T-helper 17 cell (primary cell): ENCODE measurements at places on chromosomes 1 and 21. TPM values are rescaled to one million over a fixed set of nuclear protein-coding genes. Genes with fewer than 3 reads are reported as not detected.

DNA sequence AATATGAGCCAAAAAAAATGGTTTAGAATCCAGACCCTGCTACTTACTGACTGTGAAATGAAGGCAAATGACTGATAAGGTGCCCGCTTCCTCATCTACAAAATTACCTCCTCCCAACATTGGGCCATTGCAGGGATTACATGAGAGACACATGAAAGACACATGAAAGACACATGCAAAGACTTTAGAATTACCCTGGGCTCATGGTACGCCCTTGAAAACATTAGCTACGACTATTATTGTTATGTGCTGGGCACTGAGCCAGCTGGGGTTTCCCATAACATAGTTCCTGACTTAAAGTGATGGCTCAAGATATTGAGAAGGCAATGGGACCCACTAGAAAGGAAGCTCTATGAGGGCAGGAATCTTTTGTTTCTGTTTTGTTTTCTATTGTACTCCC, 43.7 kb upstream of the KANK4 start:
- DNase-seq: no peak
- no peaks in the 10 kb centered on the region for H3K4me1 ChIP-seq
- H3K27me3 ChIP-seq: peaks cover 7% of the 10 kb centered on the region
- no peak overlapping the region for H3K27ac ChIP-seq
- no peak overlapping the region for H3K4me3 ChIP-seq

GBP7 gene
- total RNA-seq: not detected

DNA sequence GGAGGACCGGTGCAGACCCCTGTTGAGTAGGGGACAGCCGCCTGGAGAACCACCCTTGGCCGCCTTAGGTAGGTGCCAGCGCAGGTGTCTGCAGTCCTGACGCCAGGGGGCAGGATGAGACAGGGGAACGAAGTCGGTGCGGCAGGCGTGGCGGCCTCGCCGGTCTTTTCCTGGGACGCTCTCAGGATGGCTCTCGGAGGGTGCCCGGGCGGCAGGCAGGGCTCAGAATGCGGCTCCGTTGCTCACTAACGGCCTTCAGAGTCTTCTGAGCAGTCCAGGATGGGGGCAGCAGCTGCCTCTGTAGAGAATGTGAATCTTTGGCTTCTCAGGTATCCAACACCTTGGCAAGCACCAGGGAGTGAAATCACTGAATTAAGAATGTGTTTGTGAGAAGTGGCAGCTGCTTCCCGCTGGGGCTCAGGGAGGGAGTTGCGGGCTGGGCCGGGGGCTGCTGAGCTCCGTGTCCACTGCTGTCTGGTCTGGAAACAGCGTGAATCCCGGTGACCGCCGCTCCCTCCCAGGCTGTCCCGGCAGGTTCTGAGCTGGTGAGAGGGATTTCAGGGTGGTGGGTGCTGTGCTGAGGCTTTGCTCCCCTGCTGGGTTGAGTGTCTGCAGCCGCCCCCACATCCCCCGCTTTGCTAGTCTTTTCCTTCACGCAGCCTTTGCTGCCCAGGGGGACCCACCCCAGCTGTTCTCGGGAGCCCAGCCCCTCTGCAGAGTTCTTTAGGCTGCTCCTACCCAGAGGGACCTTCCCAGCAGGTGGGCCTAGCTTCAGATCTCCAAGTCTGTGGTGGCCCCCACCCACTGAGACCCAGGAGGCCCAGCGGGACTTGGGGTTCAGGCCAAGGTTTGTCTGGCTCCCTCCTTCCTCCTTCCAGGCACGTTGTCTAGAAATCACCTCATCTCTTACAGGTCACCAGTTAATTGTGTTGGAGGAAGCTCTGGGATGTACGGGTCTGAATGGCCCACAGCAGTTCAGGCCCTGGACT, 11.1 kb upstream of the C1orf174 start:
- no peak overlapping the region for H3K27ac ChIP-seq
- peak overlapping the region; percentile 45 for H3K4me3 ChIP-seq
- H3K27me3 ChIP-seq: peaks cover 6% of the 10 kb centered on the region
- H3K36me3 ChIP-seq: no peaks in the 10 kb centered on the region
- H3K4me1 ChIP-seq: peaks cover 5% of the 10 kb centered on the region
- peak; percentile 70 for DNase-seq

LCE1D gene
- total RNA-seq: not detected

- no peak overlapping the region for H3K4me3 ChIP-seq
- peaks cover 7% of the 10 kb centered on the region for H3K36me3 ChIP-seq
- H3K27me3 ChIP-seq: peaks cover 58% of the 10 kb centered on the region
- no peak overlapping the region for H3K27ac ChIP-seq
These were observed 3.4 kb downstream of the LACTBL1 start for GRCh38 chr1:22969304-22969709.

DNA sequence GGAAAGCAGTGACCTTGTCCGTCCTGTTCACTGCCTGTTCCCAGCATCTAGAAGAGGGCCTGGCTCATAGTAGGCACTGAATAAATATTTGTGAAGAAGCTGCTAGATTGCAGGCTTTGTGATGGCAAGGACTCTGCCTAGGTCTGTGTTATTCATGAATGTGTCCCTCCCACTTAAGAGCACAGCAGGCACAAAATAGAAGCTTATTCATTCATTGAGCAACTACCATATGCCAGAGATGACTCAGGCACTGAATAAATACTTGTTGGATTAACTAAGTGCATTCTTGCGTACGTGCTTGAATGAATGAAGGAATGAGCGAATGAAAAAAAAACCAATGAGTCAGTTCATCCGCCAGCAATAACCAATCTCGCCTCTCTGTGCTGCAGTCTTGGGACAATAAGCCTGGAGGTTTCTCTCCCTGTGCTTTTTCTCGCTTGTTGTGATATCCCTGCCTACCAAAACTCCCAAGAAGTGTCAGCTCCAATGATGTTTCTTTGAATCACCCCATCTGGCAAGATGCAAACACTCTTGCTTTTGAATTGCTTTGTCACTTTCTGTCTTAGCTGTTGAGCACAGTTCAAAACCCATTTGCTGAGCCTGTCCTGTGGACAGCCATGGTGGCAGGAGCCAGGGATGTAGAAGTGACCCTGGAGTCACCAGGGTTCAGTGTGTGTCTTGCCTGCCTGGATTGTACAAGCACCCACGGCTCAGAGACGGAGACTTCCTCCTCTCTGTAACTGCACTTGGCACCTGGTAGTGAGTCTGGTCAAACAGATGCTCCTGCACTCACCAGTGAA, 143.9 kb downstream of the KAZN start:
- H3K27ac ChIP-seq: no peak overlapping the region
- no peak for DNase-seq
- H3K4me3 ChIP-seq: no peak overlapping the region
- peaks cover 62% of the 10 kb centered on the region for H3K27me3 ChIP-seq

DNA sequence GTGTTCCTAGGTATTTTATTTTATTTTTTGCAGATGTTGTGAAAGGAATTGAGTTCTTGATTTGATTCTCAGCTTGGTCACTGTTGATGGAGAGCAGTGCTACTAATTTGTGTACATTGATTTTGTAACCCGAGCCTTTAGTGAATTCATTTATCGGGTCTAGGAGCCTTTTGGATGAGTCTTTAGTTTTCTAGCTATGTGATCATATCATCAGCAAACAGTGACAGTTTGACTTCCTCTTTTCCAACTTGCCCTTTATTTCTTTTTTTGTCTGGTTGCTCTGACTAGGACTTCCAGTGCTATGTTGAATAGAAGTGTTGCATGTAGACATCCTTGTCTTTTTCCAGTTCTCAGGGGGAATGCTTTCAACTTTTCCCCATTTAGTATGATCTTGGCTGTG, 138.9 kb downstream of the LHX8 start:
- H3K27me3 ChIP-seq: no peaks in the 10 kb centered on the region
- H3K4me3 ChIP-seq: no peak overlapping the region
- H3K27ac ChIP-seq: no peak overlapping the region
- DNase-seq: no peak

LCE1B gene
- not detected for total RNA-seq

DNA sequence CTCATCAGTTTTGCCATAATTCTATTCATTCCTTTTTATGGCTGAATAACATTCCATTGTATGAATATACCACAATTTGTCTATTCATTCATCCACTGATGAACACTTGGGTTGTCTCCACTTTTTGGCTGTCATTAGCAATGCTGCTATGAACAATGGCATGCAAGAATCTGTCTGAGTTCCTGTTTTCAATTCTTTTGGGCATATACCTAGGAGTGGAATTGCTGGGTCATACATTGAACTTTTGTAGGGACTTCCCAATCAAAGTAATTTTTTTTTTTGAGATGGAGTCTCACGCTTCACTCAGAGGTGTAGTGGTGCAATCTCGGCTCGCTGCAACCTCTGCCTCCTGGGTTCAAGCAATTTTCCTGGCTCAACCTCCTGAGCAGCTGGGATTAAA, 34.9 kb downstream of the AADACL4 start:
- no peak for DNase-seq
- H3K27ac ChIP-seq: no peak overlapping the region
- peaks cover 42% of the 10 kb centered on the region for H3K27me3 ChIP-seq
- H3K4me1 ChIP-seq: no peaks in the 10 kb centered on the region
- no peak overlapping the region for H3K4me3 ChIP-seq

DNA sequence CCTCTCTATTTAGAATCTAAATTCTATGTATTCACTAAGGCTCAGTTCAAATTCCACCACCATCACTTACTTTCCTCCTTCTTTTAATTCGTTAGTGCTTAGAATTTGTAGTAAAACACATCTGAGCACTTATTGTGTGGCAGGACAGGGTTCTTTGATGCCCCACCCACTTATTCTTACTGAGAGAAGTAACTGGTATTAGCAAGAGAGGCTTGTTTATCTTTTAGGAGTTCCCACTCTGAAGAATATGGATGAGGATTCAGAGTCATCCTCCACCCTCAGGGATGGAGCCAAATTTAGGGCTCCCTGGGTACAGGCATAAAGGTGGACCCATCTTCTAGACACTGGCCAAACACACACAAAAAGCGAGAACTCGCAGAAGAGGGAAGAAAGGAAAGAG, 11.5 kb upstream of the TAF1A start:
- H3K4me1 ChIP-seq: peaks cover 2% of the 10 kb centered on the region
- no peaks in the 10 kb centered on the region for H3K36me3 ChIP-seq
- H3K4me3 ChIP-seq: no peak overlapping the region
- H3K27me3 ChIP-seq: peaks cover 6% of the 10 kb centered on the region

MYBPH gene
- not detected for total RNA-seq

DNA sequence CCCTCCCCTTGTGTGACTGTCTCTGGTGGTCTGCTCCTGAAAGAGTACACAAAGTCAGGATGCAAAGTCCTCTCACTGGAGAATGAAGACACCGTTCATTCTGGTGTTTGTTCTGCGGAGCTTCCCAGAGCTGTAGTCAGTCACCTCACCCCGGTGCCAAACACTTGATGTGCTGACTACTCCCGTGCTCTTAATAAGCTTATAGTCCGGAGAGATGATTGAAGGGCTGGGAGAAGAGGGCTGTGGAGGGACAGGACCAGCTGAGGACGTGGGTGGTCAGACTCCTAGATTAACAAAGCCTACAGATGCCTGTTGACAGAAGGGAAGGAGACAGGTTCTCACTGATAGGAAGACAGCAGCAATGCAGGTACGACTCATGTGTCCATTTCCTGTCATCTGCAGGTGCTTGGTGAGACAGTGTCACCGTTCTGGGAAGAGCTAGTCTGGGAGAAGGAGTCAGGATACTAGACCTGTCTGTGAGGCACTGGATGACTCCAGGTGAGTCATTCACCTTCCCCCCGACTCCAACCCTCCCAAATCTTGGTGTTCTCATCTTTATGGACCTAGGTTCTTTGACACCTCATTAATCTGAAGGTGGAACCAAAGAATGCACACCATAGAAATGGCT, 40.4 kb upstream of the LRRN2 start:
- H3K27me3 ChIP-seq: peaks cover 69% of the 10 kb centered on the region
- peaks cover 11% of the 10 kb centered on the region for H3K36me3 ChIP-seq
- H3K4me3 ChIP-seq: no peak overlapping the region
- no peak for DNase-seq
- no peaks in the 10 kb centered on the region for H3K4me1 ChIP-seq

DNA sequence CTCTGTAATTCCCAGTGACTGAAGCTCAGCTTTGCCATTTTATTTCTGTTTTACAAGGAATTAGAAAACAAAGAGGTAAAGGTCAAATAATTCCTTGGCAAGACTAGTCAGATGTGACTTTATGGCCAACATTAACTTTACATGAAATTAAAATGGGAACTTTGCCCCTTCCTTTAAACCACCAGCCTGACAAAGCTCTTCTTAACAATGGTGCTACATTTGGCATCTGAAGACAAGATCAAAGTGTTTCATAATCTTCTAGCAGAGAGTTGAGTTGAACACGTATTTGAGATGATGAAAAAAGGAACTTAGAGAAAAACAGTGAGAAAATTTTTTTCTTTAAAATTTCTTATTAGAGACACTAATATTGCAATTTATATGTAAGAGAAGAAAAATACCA, 193.8 kb downstream of the AK5 start:
- peaks cover 4% of the 10 kb centered on the region for H3K4me1 ChIP-seq
- no peak overlapping the region for H3K27ac ChIP-seq
- no peak overlapping the region for H3K4me3 ChIP-seq
- peaks cover 6% of the 10 kb centered on the region for H3K36me3 ChIP-seq
- H3K27me3 ChIP-seq: no peaks in the 10 kb centered on the region
- no peak for DNase-seq

GRCh38 chr1:7352364-7352763, 418.7 kb upstream of the VAMP3 start:
- H3K27me3 ChIP-seq: peaks cover 45% of the 10 kb centered on the region
- no peak overlapping the region for H3K4me3 ChIP-seq
- H3K27ac ChIP-seq: no peak overlapping the region
- H3K36me3 ChIP-seq: no peaks in the 10 kb centered on the region

DNA sequence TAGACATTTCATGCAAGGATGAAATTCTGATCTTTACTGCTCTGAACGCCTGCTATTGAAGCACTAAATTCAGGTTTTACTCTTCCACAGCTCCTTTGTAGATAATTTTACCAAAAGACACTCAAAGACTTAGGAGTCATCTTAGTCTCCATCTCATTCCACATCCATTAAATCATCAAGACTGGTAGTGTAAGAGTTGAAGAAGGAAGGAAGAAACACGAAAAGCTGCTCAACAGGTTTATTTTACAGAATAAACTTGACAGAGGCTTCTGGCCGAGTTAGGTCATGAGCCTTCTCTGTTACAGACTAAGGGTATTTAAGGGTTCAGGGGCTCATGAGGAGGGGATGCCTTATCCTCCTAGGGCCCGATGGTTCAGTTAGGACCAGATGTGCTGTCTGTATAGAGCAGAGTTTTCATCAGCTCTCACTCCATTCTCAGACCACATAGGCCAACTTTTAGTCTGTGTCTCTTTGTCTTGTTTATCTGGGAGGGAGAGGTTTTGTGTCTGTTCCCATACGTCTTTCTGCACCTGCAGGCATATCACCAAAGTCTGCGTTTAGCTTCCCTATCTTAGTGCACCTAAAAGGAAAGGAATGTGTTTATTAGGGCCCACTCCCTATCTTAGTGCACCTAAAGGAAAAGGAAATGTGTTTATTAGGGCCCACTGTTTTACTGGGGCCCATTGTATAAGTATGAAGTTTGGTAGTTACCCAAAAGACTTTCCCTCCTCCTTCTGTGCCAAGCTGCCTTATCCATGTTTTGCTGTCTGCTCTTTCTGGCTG, 57.4 kb upstream of the RGS18 start:
- no peaks in the 10 kb centered on the region for H3K4me1 ChIP-seq
- H3K27ac ChIP-seq: no peak overlapping the region
- DNase-seq: no peak
